ENCODE measurements at places on chromosomes 7 and 10.

- no peak for DNase-seq
- H3K4me3 ChIP-seq: no peak overlapping the region
- H3K27ac ChIP-seq: no peak overlapping the region
- no peaks in the 10 kb centered on the region for H3K4me1 ChIP-seq
- H3K36me3 ChIP-seq: no peaks in the 10 kb centered on the region
Observed at GRCh38 chr10:126499744-126500143, 111.5 kb upstream of the ADAM12 start.

GRCh38 chr10:111837985-111838384, 345.6 kb downstream of the GPAM start:
- H3K4me1 ChIP-seq: no peaks in the 10 kb centered on the region
- H3K36me3 ChIP-seq: no peaks in the 10 kb centered on the region
- no peak for DNase-seq
- H3K27ac ChIP-seq: no peak overlapping the region
- no peak overlapping the region for H3K4me3 ChIP-seq
- H3K27me3 ChIP-seq: no peaks in the 10 kb centered on the region

DNA sequence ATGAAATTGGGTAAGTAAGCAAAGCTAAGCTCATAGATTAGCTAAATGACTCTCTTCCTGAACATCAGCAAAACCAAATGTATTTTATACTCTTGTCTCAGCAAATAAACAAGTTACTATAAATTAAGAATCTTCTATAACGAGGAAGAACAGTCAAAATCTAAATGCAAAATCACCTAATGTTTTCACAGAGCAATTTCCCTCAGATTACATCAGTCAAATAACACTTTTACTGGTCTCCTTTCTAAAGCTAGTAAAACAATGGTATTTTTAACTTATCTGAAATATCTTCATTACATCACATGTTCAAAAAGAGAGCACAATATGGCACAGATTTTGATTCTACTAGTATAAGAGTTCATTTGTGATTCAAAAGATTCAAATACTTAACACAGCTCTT, 16.5 kb upstream of the GPR22 start:
- H3K4me1 ChIP-seq: no peaks in the 10 kb centered on the region
- no peak overlapping the region for H3K27ac ChIP-seq
- no peak for DNase-seq
- H3K36me3 ChIP-seq: no peaks in the 10 kb centered on the region

GRCh38 chr10:97179731-97180362, 5.9 kb downstream of the SLIT1 start:
- no peak overlapping the region for H3K4me3 ChIP-seq
- no peak for DNase-seq
- no peaks in the 10 kb centered on the region for H3K36me3 ChIP-seq
- peaks cover 11% of the 10 kb centered on the region for H3K27me3 ChIP-seq

- DNase-seq: no peak
- no peaks in the 10 kb centered on the region for H3K36me3 ChIP-seq
- H3K4me1 ChIP-seq: no peaks in the 10 kb centered on the region
- no peak overlapping the region for H3K4me3 ChIP-seq
Observed at GRCh38 chr10:100019787-100020141, 10.0 kb upstream of the DNMBP start.

- no peaks in the 10 kb centered on the region for H3K36me3 ChIP-seq
- no peaks in the 10 kb centered on the region for H3K27me3 ChIP-seq
- H3K4me3 ChIP-seq: no peak overlapping the region
- DNase-seq: no peak
Observed at GRCh38 chr7:142598297-142598696, 151.0 kb upstream of the PRSS1 start.

GRCh38 chr10:71780156-71780555, 6.8 kb upstream of the VSIR start:
- no peak for DNase-seq
- H3K27me3 ChIP-seq: no peaks in the 10 kb centered on the region
- no peaks in the 10 kb centered on the region for H3K36me3 ChIP-seq
- H3K4me3 ChIP-seq: no peak overlapping the region
- H3K4me1 ChIP-seq: no peaks in the 10 kb centered on the region
